ENCODE measurements at places on chromosomes 13 and 19.

GRCh38 chr13:85148009-85148408 lies 651.2 kb downstream of the SLITRK6 start:
- DNase-seq = no peak

DNA sequence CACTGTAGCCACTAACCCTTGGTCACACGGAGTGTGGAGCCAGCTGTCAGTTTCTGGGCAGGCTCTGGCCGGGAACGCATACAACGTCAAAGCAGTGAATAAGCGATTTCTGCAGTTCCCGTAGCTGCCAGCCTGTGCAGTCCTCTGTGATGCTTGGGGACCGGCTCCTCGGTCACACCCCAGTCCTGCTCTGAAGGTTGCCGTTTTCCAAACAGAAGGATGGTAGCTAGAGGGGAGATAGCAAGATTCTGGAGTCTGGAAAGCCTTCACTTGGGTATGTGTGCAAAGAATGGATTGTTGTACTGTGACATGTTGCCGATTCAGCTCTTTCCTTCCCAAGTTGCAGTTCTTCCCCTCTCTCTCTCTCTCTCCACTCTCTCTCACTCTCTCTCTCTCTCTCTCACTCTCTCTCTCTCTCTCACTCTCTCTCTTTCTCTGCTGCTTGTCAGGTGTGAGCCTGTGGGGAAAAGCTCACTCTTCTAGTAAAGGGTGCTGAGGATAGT lies 38.7 kb upstream of the C1QTNF9 start:
- no peak for DNase-seq

GRCh38 chr13:112730157-112730671 lies 40.4 kb downstream of the ATP11A start:
- DNase-seq = no peak

GRCh38 chr13:71851498-71852409 lies 15.2 kb downstream of the DACH1 start:
- DNase-seq = no peak

GRCh38 chr13:66888698-66889097 lies 341.4 kb downstream of the PCDH9 start:
- DNase-seq = no peak

DNA sequence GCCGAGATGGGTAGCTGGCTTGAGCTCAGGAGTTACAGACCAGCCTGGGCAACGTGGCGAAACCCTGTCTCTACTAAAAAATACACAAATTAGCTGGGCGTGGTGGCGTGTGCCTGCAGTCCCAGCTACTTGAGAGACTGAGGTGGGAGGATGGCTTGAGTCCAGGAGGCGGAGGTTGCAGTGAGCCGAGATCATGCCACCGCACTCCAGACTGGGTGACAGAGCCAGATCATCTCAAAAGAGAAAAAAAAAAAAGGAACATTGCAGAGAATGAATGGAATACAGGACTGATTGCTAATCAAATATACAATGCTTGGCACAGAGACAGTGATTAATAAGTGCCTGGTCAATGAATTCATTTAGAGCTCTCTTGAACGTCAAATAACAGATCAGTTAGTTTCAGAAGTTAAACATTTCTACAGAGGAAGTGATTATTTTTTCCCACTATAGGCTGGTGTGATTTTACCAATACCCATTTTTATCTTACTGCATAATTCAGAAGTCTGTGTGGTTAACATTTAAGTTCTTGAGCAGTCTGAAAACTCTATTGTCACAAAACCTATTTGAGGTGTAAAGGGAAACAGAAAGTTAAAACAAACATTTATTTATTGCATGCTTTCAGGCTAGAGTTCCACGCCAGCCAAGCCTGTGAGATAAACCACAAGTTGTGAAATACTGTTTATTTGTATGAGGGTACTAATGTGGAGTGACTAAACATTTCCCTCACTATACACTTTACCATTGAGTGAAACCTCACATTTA lies 7.7 kb upstream of the TBC1D4 start:
- no peak for DNase-seq

All from activated T-cell treated with anti-CD3 and anti-CD28 coated beads for 24 hours (primary cell).